ENCODE measurements at places on chromosomes 16 and 17.

DNA sequence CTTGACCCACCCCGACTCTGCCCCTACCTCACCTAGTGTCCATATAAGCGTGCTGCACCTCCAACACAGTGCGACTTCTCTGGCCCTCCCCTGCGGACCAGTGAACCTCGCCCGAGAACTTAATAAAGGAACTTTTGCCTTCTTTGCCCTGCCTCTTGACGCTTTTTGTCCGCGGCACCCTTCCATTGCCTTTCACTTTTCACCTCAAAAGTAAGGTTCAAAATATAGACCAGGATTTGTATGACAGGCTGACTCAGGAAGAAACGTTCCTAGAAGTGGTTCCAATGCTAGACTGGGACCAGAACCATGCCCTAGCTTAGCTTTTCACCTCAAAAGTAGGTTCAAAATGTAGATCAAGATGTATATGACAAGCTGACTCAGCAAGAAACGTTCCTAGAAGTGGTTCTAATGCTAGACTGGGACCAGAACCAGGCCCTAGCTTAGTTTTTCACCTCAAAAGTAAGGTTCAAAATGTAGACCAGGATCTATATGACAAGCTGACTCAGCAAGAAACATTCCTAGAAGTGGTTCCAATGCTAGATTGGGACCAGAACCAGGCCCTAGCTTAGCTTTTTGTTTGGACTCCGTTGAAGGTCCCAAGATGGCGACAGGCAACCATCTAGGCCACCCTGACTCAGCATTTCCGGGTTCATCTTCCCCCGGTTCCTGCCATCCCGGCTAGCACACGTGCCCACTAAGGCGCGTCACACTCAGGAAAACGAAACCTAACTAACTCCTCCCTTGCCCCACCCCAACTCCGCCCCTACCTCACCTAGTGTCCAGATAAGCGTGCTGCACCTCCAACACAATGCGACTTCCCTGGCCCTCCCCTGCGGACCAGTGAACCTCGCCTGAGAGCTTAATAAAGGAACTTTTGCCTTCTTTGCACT is 51.0 kb upstream of the TMEM97 start:
- no peak for DNase-seq

DNA sequence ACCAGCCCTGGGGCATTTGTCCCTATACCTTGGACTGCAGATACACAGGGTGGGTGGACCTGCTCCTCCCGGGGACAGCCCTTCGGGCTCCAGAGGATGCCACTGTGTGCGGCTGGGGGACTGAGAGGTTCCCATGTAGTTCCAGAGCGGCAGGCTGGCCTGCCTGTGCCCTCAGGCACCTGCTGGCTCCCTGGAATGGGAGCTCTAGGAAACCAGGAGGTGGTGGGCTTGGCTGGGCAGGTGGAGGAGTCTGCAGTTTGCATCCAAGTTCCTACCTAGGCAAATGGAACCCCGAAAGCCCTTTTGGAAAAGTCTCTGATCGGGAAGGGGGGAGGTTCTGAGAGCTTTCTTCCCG is 982 bp downstream of the DBNDD1 start:
- DNase-seq, result no peak

GRCh38 chr16:19748389-19749168 is 30.5 kb downstream of the IQCK start:
- no peak for DNase-seq

GRCh38 chr16:8358937-8359336 is 231.4 kb downstream of the TMEM114 start:
- no peak for DNase-seq

- no peak for DNase-seq
Measured at GRCh38 chr17:76171706-76172105, 30.7 kb upstream of the FOXJ1 start.

- DNase-seq, result no peak
Measured at GRCh38 chr16:51231702-51232101, 80.6 kb upstream of the SALL1 start.

DNA sequence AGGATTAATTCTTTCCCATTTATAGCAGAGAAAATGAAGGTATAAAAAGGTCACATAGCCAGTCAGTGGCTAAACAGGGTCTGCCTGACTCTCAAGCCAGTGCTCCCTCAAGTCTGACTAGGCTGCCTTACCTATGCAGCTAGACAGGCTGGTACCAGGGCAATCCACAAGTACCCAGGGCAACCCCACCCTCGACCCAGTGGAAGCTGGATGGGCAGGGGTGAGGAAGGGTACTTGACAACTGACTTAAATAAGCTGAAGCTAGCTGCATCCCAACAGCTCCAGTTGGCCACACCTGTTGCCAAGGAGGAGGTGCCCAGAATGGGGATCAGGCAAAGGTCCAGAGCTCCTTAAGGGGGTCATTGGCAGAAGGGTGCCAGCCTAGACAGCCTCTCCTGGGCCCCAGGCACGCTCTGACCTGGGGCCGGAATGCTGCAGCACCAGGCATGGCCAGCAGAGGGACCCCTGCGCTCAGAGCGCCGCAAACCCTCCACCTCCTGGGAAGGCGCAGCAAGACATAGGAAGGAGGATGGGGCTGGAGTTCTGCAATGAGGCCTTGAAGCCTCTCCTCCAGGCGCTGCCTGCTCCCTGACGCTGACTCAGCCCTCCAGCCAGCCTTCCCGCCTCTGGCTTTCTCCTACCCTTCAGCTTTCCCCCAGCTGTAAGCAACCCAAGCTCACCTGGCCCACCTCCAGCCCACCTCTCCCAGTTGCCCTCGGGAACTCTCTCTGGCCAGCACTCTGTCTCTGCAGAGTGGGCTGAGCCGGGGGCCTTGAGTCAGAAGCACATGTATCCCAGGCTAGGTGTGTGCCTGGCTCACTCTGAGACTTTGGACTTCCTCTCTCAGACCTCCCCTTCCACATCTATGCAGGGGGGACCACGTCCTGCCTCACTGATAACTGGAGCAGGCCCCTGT is 28.8 kb downstream of the MPP2 start:
- peak; percentile 40 for DNase-seq

GRCh38 chr17:75078284-75079022 is 9.3 kb upstream of the SLC16A5 start:
- no peak for DNase-seq

DNA sequence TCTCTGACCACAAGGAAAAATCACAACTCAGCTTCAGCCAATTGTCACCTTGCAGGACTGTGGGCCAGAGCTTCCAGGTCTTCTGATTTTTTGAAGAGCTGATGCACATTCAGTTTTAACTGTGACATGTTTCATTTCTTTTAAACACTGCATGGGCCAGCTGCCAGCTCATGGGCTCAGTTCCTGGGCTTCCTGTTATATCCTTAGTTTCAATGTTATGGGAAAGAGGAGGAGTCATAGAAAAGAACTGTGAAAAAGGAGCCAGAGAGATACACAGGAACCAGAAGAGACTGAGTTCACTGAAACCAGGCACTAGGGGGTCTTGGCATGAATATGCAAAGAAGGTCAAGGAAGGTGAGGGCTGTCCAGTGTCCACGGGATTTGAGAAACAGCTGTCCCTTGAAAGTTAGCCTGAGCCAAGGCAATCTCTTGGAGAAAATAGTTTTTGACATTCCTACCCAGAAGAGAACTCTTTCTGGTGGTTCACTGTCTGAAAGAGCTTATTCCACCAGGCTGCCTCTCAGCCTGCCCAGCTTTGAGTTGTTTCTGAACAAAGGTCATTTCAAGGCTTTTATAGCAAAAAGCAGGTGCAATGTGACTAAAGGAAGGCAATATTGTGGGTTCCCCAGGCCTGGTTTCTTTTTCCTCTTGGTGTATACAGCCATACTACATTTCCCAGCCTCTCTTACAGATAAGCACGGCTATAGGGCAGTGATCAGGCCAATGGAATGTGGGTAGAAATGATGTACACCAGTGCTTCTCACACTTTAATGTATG is 10.5 kb downstream of the PDILT start:
- no peak for DNase-seq

GRCh38 chr17:60525328-60525684 is 736 bp downstream of the APPBP2 start:
- DNase-seq, result no peak

DNA sequence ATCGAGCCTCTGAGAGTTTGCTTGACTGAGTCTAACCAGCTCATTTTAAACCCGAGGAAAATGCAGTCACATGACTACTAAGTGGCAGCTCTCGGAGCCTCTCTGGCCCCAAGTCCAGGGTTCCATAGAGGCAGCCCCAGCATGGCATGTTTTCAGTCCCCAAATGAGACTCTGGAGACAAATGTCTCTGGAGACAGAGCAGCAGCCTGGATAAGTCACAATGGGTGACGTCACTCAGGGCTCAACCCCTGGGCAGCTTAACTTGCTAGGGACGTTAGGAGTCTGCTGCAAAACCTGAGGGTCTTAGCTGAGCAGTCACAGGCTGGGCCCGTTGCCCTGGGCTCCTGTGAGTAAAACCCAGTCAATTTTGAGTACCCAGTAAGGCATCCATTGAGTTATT is 6.9 kb upstream of the STH start:
- no peak for DNase-seq

GRCh38 chr17:76658242-76658662 is 14.7 kb upstream of the ST6GALNAC1 start:
- DNase-seq, result no peak

- no peak for DNase-seq
Measured at GRCh38 chr16:5979905-5980550, 882.4 kb upstream of the EEF2KMT start.

- DNase-seq, result no peak
Measured at GRCh38 chr16:644556-644955, 2.9 kb downstream of the MCRIP2 start.

DNA sequence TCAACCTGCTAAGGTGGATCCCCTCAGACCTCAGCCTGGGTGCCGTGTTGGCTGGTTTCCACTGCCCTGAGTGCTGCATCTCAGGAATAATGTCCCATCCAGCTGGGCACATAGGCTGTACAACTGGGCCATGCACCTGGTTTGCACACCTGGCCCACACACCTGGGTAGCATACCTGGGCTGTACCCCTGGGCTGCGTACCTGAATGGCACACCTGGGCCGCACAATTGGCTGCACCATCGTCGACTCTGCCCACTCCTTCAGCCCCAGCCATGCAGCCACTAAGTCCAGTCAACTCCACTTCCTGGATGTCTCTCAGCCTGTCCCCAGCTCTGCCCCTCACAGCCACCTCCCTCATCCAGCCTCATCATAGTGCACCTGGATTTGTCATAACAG is 7.9 kb downstream of the SLC5A10 start:
- no peak for DNase-seq

DNA sequence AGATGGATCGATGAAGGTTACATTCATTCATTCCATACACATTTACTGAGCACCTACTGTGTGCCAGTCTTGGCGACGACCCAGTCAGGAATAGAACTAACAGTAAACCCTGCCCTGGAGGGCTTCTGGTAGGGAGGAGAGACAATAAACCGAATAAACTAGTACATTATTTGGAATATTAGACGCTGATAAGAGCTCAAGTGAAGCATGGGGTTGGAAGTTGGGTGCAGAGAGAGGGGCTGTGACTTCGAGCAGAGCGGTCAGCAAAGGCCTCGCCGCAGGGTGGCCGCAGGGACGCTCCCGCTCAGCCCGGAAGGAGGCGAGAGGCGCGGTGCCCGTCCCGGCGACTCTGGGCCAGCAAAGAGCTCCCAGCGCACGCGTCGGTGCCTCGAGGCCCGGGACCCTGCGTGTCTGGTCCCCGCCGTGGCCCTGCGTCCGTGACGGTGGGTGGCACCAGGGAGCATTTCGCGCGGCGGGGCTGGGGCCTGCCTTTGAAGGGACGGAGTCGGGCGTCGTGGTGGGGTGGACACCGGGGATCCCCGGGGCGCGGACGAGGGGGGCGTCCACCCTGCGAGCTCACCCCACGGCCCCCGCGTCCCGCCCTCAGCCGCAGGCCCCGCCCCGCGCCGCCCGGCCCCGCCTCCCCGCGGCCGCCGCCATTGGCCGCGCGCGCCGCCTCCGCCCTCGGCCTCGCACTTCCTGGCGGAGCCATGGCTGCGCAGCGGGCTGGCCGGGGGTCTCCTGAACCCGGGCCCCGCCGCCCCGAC is at the start of gene KLHL36:
Gene KLHL36 (plus strand): TSS at position 684 of the 767 bp plus-strand sequence. CDS start 2,357 bp downstream, outside the sequence.
- peak; percentile 49 for DNase-seq

- DNase-seq, result no peak
Measured at GRCh38 chr17:56679115-56679776, 85.7 kb downstream of the NOG start.

DNA sequence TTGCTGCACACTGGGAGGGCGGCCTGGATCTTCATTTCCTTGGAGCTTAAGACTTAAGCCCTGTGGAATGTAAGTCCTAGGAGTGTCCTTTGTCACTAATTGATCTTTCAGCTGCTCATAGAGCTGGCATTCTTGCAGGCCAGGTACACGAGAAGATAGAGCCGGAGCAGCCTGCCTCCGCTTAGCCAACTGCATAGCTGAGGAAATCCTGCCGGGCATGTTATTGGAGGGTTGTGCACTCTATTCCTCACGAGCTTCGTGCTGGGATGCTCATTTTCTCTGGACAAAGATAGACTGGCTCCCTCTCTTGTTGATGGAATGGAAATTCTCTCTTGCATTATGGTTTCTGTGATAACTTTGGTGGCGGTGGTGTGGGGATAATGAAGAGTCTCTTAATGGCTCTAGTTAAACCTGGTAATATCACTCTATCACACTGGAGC is 76.9 kb downstream of the RPA1 start:
- DNase-seq, result no peak

DNA sequence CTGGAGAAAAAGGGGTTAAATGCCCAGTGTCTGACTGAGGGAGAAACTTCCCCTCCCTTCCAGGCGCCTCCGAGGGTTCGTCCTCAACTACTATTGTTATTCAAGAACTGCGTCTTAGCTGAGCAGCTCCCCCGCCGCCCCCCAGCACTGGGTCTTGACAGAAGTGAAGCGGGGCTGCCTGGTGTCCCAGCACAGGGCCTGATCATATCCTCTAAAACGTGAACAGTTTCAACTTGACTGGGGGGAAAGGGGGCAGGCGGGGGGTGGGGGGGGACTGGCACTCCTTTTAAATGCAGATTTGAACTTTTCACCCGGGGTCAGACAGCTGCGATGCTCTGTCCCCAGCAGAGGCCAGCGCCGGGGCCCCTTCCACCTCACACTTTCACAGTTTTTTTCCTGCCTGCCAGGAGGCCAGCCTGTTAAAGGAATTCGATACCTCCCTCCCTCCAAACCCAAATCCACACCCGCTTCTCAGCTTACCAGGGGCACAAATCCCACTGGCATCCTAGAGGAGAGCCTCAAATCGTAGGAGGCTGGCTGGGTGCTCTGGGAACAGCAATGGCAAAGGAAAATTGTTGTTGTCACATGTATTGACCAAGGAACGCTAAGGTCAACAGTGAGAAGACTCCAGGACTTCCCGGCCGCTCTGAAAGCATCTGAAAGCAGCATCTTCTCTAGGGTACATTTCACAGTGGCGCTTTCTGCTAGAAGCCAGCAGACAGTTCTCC is 14.5 kb downstream of the ZFHX3 start:
- no peak for DNase-seq

GRCh38 chr16:12781777-12782176 is 21.9 kb downstream of the CPPED1 start:
- no peak for DNase-seq

GRCh38 chr17:63700528-63701455 is 867 bp upstream of the LIMD2 start:
- DNase-seq, result no peak
